ENCODE measurements at places on chromosomes 7 and 10.

DNA sequence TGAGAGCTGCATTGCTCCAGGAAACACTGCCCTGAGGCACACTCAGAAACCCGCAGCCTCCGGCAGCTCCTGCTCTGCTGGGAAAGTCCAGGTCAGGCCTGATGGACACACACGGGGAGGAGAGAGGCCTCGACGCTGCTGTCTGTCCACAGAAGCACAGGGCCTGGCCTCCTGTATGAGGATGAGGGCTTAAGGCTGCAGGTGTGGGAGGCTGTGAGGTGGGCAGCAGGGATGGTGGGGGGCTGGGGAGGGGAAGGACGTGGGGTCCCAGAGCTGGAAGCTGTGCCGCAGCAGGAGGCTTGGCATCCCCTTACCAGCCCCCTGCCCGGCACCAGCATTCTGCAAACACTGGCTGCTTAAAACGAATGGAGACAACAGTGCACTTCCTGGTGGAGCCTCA lies 186.2 kb downstream of the DNAJB6 start:
- DNase-seq, result no peak

GRCh38 chr10:106183041-106183440 lies 981.5 kb downstream of the SORCS1 start:
- DNase-seq, result no peak

DNA sequence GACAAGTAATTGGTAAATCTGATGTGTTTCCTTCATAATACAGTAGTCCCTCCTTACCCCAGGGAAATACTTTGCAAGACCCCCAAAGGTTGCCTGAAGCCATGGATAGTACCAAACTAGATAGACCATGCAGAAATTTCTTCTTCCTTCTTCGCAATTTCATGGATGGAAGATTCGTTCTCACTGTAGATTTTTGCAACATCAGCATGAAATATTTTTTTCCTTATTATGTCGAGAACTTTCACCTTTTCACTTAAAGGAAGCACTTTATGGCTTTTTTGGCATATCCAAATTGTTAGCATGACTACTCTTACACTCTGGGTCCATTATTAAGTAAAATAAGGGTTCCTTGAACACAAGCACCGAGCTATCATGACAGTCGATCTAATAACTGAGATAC lies 333.2 kb downstream of the LHFPL3 start:
- no peak for DNase-seq

DNA sequence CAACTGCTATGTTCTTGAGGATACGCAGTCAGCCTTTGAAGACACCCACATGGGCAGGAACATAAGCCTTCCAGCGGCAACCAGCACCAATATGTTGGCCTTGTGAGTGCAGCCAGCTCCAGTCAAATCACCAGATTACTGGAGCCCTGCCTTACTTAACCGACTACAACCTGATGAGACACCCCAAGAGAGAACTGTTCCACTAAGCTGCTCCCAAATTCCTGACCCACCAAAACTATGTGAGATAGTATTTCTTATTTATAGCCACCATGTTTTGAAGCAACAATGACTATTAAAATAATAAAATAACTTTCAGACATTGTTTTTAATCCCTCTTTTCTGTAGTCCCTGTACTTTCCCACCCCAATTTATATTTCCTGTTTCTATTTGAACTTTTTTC lies 179.6 kb downstream of the ADK start:
- no peak for DNase-seq

DNA sequence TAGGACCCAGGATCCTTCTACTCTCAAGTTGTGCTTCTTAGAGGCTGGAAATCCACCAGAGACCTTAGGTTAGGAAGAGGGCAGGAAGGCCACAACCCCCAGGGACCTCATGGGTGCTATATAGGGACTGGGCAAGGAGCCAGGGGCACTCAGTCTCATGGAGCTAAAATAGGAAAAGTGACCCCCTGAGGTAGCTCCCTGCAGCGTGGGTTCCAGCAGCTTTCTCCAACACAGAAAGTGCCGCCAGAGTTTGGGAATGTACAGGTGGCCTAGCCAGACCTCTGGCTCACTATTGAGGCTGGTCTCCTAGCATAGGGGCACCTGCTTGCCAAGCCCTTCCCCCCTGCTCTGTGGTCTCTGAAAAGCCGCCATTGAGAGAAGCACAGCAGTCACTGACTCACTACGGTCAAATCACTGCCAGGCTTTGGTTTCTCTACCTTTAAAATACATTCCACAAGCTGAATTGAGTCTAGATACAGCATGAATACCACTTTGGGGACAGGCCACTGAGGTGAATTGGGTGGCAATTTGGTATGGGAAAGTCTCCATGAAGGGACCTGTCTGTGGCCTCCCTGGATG lies 333.2 kb upstream of the PODXL start:
- no peak for DNase-seq

GRCh38 chr10:43854007-43854406 lies 205.3 kb upstream of the ZNF32 start:
- DNase-seq, result no peak

DNA sequence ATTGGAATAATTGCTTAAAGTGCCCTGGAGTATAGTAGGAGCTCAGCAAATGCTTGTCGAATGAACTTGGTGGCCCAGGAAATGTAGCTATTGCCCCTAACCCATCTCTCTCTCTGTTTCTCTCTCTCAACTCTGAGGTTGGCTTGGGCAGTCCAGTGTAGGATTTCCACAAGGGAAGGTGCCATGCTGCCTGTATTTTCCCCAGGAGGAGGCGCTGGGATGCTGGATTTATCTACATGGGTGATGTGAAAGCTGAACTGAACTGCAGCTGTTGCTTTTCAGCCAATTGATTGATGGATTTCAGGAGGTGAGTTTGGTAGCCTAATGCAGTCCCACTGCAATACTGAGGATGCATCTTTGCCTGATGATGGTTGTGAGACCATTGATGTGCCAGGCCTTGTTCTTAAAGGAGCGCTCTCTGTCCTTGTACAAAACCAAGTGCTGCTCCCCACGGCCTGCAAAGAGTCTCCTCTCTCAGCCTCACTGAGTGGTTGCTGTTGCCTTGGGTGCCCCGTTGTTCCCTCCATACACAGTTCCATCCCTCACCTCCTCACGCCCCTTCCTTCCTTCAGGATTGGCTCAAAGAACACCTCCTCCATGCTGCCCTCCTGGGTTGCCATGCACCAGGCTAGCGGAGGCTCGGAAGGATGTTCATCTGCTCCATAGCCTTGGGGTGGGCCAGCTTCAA lies 200.6 kb downstream of the GLRX3 start:
- no peak for DNase-seq

DNA sequence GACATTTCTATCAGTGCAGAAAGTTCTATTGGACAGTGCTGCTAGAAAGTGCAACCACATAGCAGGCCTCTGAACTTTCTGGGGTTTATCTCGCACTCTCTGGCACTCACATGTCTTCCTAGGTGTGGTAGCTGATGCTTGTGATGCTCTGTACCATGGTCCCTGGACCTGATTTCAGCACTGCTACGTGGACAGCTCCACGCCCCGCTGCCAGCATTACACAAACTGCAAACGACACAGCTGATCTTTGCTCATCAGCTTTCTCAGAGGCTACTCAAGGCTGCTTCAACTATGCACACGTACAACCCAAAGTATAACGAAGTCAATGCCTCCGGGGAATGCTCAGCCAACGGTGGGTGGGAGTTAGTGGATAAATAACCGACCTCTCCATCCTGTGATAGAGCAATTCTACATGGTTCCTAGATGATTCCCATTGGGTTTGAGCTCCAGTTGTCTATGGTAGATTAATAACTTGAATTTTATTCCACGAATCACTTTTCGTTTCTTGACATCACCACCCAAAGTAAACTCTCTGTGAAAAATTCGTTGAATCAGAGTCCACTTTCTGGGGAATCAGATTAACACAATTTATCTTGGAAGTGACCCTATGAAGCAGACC lies 302.5 kb downstream of the ACTR3B start:
- DNase-seq, result no peak

GRCh38 chr10:119362122-119362521 lies 154.8 kb downstream of the GRK5 start:
- no peak for DNase-seq

DNA sequence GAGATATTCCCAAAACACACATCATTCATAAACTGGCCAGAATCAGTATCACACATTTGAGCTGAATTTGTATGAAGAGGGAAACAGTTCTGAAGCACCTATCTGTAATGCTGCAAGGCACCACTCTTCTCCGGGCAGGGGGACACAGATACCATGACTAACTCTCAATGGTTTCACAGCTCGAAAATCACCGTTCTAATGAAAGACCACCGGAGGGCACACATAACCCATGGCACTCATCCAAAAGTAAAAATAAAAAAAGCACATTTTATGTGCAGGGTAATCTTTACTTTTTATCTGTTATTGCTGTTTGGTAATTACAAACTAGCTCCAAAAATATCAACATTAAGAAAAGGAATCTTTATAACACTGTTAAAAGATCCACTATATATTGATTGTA lies 137.5 kb downstream of the PARD3 start:
- DNase-seq, result no peak

DNA sequence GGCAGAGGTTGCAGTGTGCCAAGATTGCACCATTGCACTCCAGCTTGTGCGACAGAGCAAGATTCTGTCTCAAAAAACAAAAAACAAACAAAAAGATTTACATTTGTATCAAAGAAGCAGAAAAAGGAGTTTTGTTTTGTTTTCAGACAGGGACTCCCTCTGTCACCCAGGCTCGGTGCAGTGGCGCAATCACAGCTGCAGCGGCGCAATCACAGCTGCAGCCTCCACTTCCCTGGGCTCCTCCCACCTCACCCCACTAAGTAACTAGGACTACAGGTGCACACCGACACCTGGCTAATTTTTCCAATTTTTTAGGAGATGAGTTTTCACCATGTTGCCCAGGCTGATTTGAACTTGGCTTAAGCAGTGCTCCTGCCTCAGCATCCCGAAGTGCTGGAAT lies 1.8 kb downstream of the ARMC10 start:
- DNase-seq, result no peak

DNA sequence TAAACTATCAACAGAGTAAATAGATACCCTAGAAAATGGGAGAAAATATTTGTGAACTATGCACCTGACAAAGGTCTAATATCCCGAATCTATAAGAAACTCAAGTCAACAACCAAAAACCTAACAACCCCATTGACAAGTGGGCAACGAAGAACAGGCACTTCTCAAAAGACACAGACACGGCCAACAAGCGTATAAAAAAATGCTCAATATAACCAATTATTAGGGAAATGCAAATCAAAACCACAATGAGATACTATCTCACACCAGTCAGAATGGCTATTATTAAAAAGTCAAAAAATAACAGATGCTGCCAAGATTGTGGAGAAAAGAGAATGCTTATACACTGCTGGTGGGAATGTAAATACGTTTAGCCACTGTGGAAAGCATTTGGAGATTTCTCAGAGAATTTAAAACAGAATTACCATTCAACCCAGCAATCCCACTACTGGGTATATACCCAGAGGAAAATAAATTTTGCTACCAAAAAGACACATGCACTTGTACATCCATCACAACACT lies 63.2 kb upstream of the CAV2 start:
- DNase-seq, result no peak

DNA sequence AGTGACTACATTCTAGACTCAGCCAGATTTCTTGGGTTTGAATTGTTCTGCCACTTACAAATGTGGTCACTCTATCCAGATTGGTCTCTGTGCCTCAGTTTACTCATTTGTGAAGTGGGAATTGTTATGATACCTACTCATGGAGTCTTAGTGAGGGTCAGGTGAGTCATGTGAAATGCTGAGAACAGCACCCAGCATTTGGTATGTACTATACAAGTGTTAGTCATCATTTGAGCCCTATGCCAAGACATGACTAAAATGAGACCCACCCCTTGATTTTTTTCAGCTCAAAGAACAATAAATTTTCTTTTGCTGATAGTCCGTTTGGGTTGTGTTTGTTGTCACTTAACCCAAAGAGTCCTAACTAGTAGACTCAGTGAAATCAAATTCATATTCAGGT lies 92.8 kb downstream of the CHN2 start:
- DNase-seq, result no peak

DNA sequence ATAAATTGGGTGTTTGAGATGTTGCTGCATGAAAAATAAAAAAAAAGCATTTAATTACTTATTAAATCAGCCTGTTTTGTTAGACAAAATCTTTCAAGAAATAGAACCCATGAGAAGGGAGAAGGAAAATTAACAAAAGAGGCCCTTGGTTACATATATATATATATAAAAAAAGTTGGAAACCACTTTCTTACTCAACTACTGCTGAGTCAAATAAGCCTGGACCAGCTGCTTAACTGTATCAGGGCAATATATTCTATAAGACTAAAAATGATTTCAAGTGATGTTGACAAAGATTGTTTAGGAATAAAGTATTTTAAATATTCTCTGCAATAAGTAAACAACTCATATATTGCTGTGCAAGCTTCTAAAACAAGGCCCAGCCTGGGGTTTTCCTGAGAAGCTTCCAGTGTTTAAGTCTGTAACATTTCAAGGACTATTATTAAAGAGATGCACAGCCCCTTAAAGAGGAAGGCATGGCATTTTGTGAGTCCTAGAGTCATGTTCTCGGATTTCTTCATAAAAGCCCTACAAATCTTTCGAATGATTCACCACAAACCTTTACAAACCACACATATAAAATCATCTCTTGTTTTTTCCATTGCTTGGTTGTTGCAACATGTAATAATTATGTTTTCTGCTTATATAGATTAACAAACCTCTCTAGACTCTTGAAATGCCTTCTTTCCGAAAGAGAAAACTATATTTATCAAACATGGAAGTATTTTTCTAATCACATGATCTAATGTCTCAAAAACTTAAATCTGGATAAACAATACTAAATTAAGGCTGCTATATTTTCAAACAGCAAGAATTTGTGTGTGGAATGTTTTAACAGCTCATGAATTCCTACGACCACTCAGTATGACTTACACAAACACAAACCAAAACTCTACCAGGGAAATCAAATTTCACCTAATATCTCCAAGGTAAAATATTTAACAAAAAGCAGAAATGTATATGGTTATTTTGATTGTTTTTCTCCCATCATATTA lies 14.3 kb downstream of the JAZF1 start:
- no peak for DNase-seq

GRCh38 chr7:5088906-5089305 lies 43.2 kb downstream of the RBAK start:
- DNase-seq, result no peak

GRCh38 chr10:13669901-13670300 lies 83.1 kb downstream of the PRPF18 start:
- DNase-seq, result no peak

- DNase-seq, result no peak
Measured at GRCh38 chr10:118356628-118357027, 14.5 kb upstream of the FAM204A start.

DNA sequence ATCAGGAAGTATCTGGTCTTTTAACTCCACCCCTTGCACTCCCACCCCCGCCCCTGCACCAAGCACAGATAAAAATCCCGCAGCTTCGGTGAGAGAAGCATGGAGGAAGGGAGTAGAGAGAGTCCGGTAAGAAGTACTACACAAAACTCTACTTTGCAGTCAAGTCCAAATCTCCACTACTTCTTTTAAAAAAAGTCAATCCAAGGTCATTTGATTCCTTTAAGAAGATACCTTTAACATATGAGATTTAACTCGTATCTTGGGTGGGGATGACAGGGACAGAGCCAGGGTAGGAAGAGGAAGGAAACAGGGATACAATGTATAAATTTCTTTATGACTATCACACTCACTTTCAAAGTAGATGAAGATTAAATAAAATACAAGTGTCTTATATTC lies 132.1 kb downstream of the NRBF2 start:
- no peak for DNase-seq

- no peak for DNase-seq
Measured at GRCh38 chr10:30038781-30039536, 20.4 kb downstream of the JCAD start.

- no peak for DNase-seq
Measured at GRCh38 chr7:76395965-76396726, 13.4 kb downstream of the SSC4D start.

GRCh38 chr7:108091461-108091831 lies 38.7 kb downstream of the LAMB4 start:
- DNase-seq, result no peak

Measured in NCI-H187 (cell line).